ENCODE measurements at places on chromosomes 12 and 14. TPM values are rescaled to one million over a fixed set of nuclear protein-coding genes. Genes with fewer than 3 reads are reported as not detected.

- DNase-seq = no peak
- peaks cover 10% of the 10 kb centered on the region for H3K27me3 ChIP-seq
- H3K36me3 ChIP-seq = no peaks in the 10 kb centered on the region
- no peak overlapping the region for H3K4me3 ChIP-seq
Observed at GRCh38 chr14:99321955-99322730, 50.1 kb upstream of the BCL11B start.

DNA sequence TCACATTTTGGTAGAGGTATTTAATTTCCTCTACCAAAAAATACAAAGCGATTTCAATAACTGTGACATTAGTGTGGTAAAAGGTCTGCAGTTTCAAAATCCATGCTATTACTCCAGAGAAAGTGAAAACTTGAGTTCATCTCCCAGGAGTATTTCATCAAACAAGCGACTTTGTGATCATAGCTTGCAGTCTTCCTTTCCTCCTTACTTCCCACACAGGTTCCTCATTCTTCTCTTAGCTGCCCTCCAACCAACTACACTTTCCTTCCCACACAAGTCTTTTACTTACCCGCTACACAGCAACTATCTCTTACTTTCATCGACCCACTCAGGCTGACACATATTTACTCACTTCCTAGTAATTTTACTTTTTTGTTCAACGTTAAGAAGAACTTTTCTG lies 413.4 kb upstream of the USP15 start:
- H3K27ac ChIP-seq = no peak overlapping the region
- no peaks in the 10 kb centered on the region for H3K36me3 ChIP-seq

DNA sequence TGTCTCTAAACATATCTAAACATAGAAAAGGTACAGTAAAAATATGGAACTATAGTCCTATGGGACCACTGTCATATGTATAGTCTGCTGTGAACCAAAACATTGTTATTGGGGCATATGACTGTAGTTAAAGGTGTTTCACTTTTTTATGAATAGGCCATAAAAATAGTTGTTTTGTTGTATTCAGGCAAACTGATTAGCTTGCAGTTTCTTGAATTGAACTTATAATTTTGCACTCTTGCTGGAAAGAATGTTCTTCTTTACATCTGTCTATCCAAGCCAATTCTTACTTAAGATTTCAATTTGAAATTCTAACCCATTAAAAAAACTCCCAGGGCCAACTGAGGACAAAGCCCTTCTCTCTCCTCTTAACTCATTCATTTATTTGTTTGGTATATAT lies 234.1 kb downstream of the NOVA1 start:
- H3K27ac ChIP-seq = no peak overlapping the region
- H3K27me3 ChIP-seq = peaks cover 2% of the 10 kb centered on the region
- no peaks in the 10 kb centered on the region for H3K36me3 ChIP-seq
- no peaks in the 10 kb centered on the region for H3K4me1 ChIP-seq

DNA sequence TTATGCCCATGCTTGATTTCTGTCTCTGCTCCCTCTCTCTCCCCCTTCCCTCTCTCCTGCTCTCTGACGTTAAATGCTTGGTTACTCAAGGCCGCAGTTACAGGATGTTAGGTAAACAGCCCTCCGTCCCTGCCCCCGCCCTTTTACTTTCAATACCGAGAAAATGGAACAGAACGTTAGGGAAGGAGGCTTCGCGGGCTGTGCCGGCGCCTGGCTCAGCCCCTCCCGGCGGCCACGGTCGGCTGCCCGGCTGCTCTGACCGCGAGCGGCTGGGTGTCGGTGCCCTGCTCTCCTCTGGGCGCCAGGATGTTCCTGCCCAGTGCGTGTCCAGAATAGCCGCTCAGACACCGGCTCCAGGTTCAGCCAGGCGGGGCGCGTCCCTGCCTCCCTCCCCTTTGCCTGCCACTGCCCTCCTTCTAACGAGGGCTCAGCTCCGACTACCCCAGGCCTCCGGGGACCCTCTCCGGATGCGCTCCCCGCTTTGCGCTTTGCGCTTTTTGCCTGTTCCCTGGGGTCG lies 166.1 kb downstream of the ADCK1 start:
- H3K27ac ChIP-seq = no peak overlapping the region
- H3K4me1 ChIP-seq = peaks cover 3% of the 10 kb centered on the region
- DNase-seq = no peak
- H3K27me3 ChIP-seq = peaks cover 12% of the 10 kb centered on the region
- peak overlapping the region; percentile 66 for H3K4me3 ChIP-seq

Gene SLC5A8
- total RNA-seq = not detected

Gene NOS1
- not detected for total RNA-seq

Gene ADCY4
- 5.2 TPM for total RNA-seq

Gene RFLNA
- total RNA-seq = 1.0 TPM

All from chondrocyte (in vitro differentiated cells).